Bronchial smooth muscle cell (primary cell): ENCODE measurements at places on chromosomes 3 and 15. TPM values are rescaled to one million over a fixed set of nuclear protein-coding genes. Genes with fewer than 3 reads are reported as not detected.

TRH gene
- not detected in 2 replicates for total RNA-seq

SCN11A gene
- total RNA-seq, result under 0.01 TPM in 1 of 2 replicates, not detected in the other

GNB4 gene
- 42.7 and 46.7 TPM in 2 replicates for total RNA-seq

MAGEL2 gene
- total RNA-seq, result under 0.01 TPM in 2 replicates
